Stimulated activated CD8-positive, alpha-beta memory T cell treated with anti-CD3 and anti-CD28 coated beads, Interleukin-12 subunit alpha, Interleukin-12 subunit beta, amount 100 ng/mL, for 1 hour (primary cell): ENCODE measurements at places on chromosomes 6 and 20.

DNA sequence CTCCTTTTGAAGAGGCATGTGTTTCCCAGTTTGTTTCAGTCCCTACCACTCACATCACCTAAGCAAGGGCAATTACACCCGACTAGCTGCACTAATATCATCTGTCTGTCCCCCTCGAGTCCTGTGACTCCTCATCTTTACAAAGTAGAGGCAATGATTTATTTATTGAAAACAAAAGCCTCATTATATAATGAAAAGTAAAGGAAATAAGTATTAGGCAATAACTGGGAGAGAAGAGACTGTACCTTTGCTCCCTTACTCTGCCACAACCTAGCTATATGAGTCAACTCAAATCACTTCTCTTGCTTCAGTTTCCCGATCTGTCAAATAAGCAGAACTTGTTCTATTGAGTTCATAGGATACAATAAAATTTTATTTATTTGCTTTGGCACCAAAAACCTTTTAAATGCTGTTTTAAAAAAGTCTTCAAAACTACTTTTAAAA lies 38.9 kb downstream of the CSNK2A1 start:
- no peak for DNase-seq

DNA sequence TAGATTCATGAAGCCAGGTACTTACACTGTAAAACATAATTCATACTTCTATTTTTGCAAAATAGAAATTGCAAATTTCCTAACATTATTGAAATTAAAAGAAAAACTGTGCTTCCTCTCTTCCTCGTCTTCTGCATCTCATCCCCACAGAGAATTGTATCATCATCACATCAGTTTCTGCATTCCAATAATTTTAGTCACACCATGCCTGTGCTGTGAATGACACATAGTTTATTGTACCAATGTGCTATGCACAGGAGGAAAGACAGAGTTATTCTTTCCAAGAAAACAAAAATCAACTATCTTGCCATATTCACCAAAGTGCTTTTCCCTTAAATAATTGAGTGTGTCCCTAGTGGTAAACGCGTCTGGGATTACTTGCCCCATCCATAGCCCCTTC lies 38.1 kb upstream of the FAM135A start:
- no peak for DNase-seq

DNA sequence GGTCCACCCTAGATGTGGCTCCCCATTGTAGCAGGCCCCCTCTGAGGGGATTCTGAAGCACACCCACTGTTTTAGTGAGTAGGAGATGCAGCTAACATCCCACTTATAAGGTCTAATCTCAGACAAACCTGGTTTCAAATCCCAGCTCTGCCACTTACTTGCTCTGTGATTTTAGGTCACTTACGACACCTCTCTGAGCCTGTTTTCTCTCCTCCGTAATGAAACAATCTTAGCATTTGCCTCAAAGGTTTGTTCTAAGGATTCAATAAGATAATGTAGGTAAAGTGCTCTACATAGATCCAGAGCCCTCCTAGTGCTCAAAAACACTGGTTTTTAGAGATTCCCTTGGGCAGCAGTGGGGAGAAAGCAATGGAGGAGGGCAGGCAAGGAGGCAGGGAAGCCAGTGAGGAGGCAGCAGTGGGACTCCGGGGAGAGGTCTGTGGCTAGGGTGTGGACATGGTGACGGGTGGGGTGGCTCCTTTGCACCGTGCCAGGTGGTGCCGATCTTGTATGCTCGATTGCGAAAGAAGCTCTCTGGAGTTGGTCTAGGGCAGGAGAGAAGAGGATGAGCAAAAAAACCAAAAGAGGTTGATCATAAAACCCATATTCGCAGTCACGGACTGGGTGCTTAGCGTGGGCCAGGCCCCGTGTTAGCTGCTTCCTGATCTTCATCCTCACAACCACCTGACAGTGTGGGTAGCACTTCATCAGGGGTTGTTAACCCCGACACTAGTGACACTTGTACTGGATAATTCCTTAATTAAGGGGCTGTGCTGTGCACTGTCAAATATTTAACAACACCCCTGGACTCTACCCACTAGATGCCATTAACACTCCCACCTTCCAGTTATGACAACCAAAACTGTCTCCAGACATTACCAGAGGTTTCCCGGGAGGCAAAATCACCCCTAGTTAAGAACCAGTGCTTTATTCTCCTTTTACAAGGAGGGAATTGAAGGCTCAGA lies 16.8 kb upstream of the PTGIS start:
- DNase-seq, result no peak

- no peak for DNase-seq
Measured at GRCh38 chr6:167870321-167870720, 43.6 kb downstream of the AFDN start.

DNA sequence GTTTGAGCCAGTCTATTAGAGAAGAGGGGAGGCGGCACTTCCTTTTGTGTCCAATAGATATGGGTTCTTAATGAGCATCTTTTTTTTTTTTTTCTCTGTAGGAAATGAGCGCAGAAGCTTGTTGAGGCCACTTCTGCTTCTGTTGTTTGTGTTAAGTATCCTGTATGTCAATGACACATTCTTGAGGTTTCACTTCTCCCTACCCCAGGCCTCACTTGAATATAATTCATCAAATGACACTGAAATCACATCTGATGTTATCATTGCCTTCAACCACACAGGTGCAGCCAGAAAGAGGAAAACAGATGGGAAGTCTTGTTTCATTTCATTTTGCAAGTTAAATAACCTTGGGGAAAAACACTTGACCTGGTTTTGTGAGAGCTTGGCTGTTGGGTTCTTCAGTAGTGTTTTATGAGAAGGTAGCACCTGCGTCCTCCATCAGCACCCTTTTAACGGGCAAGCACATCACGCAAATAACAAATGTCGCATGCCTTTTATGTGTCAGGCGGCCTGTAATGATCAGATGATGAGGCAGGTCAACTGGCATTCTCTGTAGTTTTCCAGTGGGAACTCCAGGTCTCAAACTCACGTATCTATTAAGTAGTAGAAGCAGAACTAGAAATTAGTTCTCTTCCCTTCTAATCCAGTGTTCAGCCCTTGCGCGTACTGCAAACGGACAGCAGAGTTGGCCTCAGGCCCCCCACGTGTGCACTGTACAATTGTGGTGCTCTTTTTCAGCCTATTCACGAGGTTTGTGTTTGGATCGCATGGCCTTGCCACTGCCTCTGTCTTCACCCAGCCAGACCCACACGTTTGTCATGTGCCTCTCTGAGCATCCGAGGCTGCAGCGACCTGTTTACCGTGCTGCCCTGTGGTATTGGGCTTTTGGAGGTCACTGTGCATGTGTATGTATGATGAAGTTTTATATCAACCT lies 23.5 kb downstream of the PLEKHG1 start:
- DNase-seq, result no peak

GRCh38 chr6:135183532-135184440 lies 2.7 kb downstream of the MYB start:
- peak; percentile 59 for DNase-seq

DNA sequence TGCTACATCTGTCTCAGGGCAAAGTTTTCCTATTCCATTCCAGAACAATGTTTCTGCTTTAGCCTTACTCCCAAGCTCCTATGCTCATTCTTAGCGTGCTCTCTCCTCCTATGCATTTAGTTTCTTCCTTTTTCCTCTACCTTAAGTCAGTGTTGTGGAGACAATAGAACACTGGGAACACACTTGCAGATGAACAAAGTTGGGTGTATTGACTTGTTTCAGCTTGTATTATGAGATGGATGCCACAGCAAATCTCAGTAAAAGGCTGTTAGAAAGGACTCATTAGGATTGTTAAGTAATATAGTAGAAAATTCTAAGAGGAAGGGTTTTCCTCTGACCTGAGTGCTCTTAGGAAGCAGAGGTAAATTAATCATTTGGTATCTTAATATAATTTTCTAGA lies 48.4 kb downstream of the BMP5 start:
- DNase-seq, result no peak

DNA sequence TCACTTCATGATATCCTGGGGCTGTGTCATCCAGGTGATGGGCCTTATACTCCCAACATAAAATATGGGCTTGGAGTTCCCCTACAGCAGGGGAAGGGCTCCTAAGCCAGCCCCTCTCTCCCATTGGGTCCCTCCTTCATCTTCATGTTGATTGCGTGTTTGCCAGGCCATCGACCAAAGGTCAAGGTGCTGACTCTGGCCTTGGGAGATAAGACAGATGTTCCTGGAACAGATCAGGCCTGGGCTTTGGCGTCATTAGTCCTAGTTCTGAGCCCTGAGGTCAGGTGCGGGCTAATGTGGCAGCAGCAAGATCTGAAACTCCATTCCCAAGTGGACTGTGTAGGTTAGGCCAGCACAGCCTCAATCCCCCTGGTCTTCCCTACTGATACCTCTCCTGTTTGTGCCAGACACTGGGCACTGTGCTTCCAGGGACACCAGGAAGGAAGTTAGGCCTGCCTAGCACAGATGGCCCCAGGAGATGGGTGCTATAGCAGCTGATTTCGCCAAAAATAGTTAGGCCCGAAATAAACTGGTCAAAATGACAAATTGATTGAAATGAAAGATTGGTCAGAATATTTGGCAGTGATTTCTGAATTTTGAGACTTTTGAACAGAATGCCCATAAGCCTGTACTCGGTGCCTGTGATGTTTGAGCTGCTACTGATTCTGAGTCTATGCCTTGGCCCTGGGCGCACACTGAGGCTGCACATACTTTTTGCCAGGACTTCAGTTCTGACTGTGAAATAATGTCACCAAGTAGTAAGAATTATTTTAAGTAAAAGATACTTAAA lies 28.8 kb downstream of the EPB41L1 start:
- DNase-seq, result no peak

DNA sequence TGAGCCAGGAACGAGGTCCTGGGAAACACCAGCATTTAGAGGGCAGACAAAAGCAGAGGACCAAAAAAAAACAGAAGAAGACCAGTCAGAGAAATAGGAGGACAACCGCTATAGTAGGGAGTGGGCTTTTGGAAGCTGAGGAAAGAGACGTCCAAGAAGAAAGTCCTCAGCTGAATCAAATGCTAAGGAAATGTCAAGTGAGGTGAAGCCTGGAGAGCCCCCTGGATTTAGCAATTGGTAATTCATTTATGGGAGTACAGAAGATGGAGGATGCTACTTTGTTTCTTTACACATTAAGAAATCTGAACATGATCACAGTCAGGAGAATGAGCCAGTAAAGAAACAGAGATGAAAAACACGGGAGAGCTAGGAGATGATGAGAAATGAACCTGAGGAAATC lies 41.1 kb downstream of the LRP11 start:
- no peak for DNase-seq

- DNase-seq, result no peak
Measured at GRCh38 chr6:119193707-119194106, 115.2 kb upstream of the FAM184A start.

GRCh38 chr6:43211955-43212354 lies 17.3 kb downstream of the DNPH1 start:
- DNase-seq, result no peak

- no peak for DNase-seq
Measured at GRCh38 chr6:169700296-169700695, 1.5 kb downstream of the WDR27 start.
